Smooth muscle cell of the umbilical artery (primary cell): ENCODE measurements at places on chromosomes 6 and 20. TPM values are rescaled to one million over a fixed set of nuclear protein-coding genes. Genes with fewer than 3 reads are reported as not detected.

The DSP gene
- total RNA-seq = 9.2 and 25.1 TPM in 2 replicates

The MYB gene
- 0.89 and 4.0 TPM in 2 replicates for total RNA-seq

The DDX43 gene
- 0.59 and 1.8 TPM in 2 replicates for total RNA-seq

The GSTA3 gene
- total RNA-seq = not detected in 2 replicates

The CRIP3 gene
- not detected in 2 replicates for total RNA-seq

The PRDM1 gene
- total RNA-seq = 3.7 and 8.0 TPM in 2 replicates

The WFDC8 gene
- not detected in 2 replicates for total RNA-seq

The TSHZ2 gene
- total RNA-seq = 0.65 TPM in 1 of 2 replicates, not detected in the other
